ENCODE measurements at places on chromosomes 16 and 17.

GRCh38 chr17:67633751-67634211 lies 84.0 kb upstream of the NOL11 start:
- DNase-seq: no peak

DNA sequence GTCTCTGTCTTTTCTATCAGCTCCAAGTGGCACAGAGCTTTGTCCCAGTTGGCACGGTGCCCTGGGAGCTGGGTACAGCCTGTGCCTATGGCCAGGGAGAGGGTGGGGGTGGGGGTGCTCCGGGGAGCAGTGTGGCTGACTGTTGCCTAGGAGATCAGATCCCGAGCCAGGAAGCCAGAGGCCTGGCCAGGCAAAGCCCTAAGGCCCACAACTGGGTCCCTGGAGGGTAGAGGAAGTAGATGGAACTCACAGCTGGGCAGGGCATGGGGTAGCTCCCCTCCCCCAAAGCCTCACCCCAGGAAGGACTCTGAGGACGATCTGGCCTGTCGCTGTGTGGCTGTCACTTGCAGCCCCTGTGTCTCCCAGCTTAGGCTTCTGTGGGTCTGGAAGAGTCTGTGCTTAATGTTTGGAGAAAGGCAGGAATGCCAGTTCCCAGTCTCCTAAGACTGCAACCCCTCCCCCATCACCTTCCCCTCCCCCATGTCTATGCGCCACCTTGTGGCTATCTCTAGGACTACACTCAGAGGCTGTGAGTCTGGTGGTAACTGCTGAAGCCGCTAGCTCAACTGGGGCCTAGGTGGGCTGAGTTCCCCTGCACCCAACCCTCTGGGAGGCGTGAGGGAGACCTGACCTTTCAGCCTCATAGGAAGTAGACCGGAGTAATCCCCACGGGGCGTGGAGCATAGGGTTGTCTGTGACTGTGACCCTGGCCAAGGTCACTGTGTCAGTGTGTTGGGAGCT lies 12.6 kb downstream of the THRA start:
- peak; percentile 97 for DNase-seq

DNA sequence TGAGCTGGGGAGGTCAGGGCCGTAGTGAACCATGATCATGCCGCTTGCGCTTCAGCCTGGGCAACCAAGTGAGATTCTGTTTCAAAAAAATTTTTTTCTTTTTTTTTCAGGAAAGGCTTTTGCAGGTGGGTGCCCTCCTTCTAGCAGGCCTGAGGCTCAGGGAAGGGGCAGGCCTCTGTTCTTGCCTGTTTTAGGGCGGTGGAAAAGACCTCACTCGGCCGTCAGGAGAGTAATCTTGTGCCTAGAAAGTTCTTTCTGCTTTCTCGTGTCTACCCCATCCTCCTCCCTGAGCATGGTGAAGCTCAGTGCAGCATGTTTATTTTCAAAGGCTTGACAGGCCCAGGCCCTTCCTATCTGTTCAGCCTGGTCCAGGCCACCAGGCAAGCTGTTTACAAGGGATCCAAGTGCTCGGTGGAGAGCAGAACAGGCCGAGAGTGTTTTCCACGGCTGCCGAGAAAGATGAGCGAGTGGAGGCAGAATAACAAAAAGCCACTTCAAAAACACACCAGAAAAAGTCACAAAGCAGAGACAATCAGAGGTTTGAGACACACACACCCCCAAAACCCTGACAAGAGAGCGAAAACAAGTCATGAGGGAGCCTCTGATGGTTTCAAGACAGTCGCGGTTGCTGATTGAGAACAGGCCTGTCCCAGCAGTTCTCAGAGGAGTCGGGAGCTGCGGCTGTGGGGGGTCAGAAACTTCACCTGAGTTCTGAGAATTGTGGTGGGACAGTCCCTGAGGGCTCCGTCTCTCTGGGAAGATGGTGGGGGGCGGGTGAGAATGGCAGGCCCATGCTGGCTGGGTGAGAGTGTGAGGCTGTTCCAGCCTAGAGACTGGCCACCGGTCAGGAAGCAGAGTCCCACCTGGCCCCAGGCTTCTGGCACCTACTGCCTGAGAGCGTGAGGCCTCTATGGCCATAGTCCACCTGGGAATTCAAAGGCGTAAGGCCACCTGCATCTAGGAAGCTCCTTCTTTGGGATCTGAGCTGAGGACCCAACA lies 37.5 kb upstream of the CCR7 start:
- DNase-seq: no peak

- no peak for DNase-seq
Measured at GRCh38 chr17:69096541-69096940, 35.8 kb upstream of the ABCA9 start.

DNA sequence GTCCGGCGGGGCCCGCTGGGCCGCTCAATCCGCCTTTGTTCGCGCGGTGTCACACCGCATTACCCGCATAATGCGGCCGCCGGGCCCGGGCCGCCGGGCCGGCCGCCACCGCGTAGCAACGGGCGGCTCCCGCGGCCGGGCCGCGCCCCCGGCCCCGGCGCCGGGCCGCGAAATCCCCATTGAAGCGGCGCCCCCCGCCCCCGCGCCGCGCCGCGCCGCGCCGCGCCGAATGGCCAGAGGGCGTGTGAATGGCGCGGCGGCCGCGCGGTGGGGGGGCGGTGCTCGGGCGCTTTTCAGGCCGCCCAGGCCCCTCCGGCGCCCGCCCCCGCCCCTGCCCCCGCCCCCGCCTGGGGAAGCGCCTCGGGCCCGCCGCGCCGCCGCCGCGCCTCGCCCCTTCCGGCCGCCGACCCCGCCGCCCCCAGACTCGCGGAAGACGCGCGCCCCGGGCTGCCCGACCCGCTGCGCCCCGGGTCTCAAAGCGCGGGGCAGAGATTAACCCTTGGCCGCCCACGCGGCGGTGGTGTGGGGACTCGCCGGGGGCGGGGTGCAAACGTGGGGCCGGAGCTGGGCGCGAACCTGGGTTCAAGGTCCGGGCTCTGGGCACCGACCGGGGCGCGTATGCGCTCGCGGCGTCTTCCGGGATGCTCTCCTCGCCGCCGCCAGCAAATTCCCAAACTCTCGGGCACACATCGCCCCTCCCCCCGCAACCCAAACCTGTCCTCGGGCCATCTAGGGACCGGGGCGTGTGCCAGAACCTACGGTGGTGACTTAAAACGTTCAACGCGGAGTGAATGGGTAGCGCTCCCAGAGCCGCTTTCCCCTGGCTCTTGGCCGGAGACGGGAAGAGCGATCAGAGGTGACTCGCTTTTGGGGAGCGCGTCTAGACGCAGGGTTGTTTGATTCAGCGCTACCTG lies 46.7 kb downstream of the WNT3 start:
- DNase-seq: no peak

DNA sequence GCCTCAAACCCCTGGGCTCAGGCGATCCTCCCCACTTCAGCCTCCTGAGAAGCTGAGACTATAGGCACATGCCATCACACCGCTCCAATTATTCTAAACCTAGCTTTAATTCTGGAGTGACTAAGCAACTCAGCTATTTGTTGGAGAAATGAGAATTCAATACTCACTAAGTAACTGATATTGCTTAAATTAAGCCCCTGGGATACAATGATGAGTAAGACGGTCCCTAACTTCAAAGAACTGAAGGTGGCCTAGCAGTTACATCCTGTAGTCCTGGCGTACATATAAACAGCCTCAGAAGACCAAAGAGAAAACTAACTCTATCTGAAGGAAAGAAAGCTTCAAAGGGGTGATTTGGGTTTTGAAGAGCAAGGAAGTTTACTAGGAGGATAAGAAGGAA lies 25.0 kb downstream of the XPO6 start:
- no peak for DNase-seq

DNA sequence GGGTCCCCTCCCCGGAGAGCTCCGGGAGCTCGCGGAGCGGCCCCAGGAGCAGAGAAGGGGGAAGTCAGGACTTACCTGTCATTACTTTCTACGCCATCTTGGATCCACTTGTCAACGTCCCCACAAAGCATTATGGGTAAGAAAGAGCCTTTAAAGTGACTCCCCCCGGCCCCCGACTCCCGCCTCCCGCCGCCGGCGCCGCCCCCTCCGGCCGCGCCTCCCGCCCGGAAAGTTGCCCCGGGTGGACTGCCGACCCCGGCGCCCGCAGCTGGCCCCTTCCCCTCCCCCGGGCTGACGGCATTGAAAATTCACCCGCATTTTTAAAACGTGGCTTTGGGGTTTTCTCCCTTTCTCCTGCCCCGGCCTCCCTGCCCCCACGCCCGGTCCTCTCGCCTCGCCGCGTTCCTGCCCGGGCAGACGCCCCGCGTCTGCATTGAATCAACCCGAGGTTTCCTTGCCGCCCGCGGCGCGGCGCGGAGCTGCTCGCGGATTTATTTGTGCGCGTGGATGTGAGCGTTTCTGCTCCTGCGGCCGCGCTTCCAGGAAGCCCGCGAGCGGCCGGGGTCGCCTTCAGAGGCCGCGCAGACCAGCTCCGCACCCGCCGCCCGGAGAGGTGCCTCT lies at the start of gene HELZ:
Gene HELZ (minus strand): TSS at position 124 of the 621 bp plus-strand sequence. CDS start 26,392 bp downstream, outside the sequence.
- DNase-seq: peak; percentile 76

GRCh38 chr16:20844588-20844987 lies 38.3 kb downstream of the REXO5 start:
- no peak for DNase-seq

DNA sequence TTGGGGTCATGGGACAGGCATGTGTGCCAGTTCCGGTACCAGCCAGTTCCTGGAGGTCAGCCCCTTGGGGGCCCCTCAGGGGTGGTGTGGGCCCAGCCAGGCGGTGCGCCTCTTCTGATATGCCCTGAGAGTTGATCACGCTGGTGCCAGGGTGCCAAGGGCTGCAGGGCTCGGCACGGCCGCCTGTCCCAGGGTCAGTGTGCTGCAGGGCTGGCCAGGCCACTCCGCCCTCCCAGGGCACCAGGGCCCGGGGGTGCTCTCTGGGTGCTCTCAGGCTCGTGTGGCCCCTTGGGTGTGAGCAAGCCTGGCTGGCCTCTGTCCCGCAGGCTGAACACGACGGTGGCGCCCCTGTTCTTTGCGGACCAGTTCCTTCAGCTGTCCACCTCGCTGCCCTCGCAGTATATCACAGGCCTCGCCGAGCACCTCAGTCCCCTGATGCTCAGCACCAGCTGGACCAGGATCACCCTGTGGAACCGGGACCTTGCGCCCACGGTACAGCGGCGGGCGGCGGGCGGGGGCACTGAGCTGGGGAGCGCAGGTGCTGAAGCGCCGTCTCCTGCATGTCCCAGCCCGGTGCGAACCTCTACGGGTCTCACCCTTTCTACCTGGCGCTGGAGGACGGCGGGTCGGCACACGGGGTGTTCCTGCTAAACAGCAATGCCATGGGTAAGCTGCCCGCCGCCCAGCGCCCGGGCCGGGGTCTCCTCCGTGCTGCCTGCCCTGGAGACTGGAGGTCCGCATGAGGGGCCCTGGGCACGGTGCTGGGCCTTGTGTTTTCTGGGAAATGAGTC lies 6.0 kb downstream of the GAA start:
- peak; percentile 66 for DNase-seq

GRCh38 chr17:48123776-48124388 lies 16.3 kb downstream of the SNX11 start:
- DNase-seq: no peak

DNA sequence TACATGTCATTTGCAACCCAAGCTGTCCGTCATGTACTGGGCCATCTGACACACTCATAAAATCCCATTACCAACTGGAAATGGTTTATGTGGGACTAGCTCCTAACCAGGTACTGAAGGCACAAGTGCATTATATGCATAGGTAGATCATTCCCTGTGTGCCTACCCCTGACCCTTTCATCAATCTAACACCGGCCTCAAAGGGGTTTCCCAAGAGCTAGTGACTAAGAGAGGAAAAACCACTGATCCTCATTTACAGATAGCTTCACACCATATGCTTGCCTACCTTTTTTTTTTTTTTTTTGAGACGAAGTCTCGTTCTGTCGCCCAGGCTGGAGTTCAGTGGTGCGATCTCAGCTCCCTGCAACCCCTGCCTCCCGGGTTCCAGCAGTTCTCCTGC lies 449.8 kb downstream of the SLC39A11 start:
- DNase-seq: no peak

DNA sequence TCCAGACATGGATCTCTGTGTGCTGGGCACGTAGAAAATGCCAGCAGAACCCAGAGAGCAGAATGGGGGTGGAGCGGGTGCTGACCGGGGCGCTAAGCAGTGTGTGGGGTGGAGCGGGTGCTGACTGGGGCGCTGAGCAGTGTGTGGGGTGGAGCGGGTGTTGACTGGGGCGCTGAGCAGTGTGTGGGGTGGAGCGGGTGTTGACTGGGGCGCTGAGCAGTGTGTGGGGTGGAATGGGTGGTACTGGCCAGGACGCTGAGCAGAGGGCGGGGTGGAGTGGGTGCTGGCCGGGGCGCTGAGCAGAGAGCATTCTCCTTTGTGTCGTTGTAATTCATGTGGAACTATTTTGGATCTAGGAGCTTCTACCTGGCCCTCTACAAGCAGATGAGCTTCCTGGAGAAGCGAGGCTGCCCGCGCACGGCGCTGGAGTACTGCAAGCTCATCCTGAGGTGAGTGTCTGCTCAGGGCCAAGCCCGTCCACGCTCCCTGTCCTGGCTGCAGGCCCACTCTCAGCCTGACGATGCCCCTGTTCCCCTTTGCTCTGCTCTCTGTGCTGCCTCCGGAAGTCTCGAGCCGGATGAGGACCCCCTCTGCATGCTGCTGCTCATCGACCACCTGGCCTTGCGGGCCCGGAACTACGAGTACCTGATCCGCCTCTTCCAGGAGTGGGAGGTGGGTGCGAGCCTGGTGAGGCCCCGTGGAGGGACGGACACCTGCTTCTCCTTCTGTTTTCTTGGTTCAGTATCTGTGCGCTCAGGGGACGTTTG lies 20.3 kb upstream of the MC1R start:
- no peak for DNase-seq

DNA sequence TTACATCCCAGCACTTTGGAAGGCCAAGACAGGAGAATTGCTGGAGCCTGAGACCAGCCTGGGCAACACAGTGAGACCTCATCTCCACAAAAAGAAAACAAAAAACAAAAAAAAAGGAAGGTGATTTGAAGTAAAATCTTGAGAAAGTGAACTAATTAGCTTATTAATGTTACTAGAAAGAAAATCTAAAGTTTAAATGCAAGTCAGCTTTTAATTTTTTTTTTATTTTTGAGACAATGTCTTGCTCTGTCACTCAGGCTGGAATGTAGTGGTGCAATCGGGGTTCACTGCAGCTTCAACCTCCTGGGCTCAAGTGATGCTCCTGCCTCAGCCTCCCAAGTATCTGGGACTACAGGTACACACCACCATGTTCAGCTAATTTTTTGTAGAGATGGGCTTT lies 3.5 kb upstream of the CTCF start:
- no peak for DNase-seq

DNA sequence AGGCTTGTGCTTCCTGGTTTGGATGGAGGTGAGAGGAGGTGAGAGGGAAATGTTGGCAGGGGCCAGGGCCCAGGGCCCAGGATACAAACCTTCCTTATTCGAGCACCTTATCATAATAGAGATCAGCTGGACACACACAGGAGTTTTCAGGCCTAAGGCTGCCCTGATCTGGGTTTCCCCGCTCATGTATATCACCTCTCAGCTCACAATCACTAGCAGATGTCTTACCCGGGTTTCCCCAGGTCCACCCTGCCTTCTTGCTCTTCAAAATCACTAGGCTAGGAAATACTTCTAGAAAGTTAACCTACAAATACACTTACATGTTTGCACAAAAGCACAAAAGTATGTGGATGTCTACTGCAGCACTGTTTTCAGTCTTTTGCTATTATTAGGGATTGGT lies 4.2 kb downstream of the HSPB9 start:
- DNase-seq: no peak

GRCh38 chr17:63402431-63403212 lies 43.5 kb downstream of the CYB561 start:
- no peak for DNase-seq

Data from coronary artery (tissue), 2 donors.